ENCODE measurements at places on chromosomes 11 and 22.

DNA sequence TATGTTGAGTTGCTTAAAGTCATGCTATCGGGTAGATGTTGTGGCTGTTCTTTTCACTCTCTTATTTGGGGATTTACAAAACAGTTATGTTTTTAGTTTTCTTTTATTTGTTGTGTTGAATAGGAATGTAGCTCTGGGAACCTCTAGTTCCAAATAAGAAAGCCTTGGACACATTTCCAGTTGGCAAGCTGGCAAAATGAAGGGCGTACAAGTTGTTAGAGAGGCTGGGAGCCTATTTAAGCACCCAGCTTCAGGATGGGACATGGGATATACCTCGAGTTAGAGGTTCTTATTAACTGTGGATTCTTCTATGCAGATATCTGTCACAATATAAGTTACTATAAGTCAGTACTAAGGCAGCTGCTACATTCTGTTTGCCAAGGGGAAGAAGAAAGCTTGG, 22.8 kb downstream of the PPARA start:
- DNase-seq: no peak

- DNase-seq: no peak
Measured at GRCh38 chr11:111777094-111778046, 11.2 kb upstream of the PPP2R1B start.

- DNase-seq: no peak
Measured at GRCh38 chr22:36982136-36982535, 37.1 kb downstream of the TST start.

- DNase-seq: no peak
Measured at GRCh38 chr11:126716456-126717083, 284.0 kb downstream of the KIRREL3 start.

DNA sequence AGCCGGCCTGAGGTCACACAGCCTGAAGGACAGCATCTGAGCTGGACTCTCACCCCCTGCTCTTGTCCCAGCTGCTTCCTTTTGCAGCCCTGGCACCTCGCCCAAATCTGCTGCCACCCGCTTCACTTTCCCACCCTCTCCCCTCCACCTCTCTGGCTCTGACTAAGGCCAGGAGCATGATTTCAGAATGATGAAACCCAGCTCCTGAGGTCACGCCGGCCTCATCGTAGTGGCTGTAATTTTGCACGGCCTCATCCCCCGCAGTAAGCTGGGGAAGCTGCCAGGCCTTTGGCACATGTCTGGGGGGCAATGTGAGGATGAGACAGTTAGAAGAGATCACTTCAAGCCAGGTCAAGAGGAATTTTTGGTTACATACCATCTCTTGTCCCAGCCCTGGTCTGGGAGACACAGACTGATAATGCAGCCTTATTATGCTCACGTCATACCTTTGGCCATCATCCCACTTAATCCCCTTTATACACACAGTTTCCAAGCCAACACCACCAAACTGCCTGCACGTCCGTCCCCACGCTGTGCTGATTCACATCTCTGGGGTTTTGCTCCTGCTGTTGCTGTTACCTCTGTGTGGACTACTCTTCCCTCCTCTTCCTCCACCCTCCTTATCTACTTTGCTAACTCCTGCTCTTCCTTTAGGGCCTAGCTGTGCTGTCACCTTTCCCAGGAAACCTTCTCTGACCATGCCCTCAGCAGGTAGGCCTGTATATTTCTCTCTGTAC, 58.1 kb downstream of the CHRDL2 start:
- DNase-seq: no peak

GRCh38 chr22:39942439-39943230, 17.6 kb upstream of the TMA7B start:
- DNase-seq: no peak

DNA sequence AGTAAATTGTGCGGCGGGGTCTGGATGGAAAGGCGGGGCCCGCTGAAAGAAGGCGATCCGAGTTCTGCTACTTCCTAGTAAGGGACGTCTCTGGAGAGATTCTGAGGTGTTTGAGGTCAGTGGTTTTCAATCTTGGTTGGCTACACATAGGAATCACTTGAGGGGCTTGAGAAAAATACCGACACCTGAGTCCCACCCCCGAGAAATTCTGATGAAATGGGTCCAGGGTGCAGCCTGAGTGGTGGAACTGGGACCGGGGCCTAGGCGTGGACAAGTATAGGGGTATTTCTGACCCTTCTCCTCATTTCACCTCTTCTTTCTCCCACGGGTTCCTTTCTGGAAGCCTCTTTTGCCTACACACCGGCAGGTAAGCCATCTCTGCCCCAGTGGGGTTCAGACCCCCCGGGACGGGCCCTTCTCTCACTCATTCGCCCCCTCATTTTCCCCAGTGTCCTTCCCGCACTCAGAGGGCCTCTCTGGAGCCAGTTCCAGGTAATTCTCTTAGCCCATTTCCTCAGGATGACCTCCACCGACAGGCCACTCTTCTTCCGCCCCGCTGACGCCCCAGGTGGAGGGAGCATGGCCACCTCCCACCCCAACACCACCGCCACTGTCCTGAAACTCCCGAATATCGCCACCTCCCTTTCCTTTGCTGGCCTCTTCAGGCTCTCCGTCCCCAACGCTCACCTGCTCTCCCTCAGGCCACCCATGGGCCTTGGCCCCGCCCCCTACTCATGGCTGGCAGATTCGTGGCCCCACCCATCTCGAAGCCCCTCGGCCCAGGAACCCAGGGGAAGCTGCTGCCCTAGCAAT, 11.8 kb downstream of the ROBO3 start:
- no peak for DNase-seq

DNA sequence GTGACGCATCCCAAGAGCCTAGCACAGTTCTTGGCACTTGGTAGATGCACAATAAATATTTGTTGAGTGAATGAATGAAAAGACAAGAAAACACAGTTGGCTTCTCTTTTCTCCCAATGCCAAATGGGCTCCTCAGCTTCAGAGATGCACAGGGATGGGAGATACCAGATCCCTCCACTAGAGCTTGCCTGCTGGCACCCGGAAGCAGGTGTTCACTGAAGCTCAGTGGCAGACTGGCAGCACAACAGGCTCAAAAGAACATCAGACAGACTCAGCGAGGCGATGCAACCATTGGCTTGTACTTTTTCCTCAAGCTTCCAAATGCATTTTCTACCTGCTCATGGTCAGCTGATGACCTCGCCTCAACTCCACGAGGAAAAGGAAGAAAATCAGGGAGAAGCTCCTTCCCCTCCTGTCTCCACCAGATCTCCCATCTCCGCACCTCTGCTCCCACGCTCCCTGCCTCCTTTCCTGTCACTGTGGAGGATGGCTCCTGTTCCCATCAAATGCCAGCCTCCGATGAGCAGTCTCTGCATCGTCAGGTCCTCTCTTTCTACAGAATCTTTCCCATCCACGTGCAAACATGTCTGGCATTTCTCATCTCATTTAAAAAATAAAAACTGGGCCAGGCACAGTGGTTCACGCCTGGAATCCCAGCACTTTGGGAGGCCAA, 5.8 kb downstream of the RAPSN start:
- no peak for DNase-seq

DNA sequence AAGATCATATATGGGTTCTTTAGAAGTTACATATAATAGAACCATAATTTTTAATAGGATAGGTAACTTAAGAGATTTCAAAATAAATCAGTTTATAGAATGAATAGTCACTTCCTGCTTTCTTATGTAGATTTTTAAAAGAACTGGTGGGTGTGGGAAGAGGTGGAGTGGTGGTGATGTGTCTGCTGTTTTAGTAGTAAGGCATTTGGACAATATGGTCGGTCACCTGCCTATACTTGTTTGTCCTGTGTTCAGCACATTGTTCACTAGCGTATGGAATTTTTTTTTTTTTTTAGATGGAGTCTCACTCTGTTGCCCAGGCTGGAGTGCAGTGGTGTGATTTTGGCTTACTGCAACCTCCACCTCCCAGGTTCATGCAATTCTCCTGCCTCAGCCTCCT, 39.3 kb downstream of the CCDC81 start:
- no peak for DNase-seq

GRCh38 chr11:114302663-114303062, 6.5 kb downstream of the NNMT start:
- DNase-seq: no peak

GRCh38 chr11:20002312-20003216, 157.7 kb downstream of the DBX1 start:
- DNase-seq: no peak

GRCh38 chr11:22189660-22190059, 3.2 kb upstream of the ANO5 start:
- DNase-seq: no peak

DNA sequence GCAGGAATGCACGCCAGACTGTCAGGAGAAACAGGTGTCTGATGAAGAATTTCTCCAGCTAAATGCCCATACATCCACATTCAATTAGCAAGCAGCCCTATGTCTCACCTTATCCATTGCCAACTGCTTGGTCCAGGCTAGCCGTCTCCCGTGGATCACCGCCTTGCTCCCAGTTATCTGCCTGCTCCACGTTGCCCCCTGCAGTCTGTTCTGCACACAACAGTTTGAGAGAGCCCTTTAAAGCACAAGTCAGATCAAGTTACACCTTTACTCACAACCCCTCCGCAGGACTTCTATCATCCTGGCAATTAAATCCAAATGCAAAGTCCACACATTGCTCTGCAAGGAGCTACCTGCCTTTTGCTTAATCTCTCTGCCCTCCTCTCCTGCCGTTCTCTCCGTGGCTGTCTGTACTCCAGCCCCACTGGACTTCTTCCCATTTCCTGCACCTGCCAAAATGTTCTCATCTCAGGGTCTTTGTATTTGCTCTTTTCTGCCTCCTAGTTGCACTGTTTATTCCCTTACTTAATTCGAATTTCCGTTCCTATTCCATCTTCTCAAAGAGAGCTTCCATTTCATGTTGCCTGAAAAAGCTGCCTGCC, 185.3 kb upstream of the LARGE1 start:
- DNase-seq: no peak

DNA sequence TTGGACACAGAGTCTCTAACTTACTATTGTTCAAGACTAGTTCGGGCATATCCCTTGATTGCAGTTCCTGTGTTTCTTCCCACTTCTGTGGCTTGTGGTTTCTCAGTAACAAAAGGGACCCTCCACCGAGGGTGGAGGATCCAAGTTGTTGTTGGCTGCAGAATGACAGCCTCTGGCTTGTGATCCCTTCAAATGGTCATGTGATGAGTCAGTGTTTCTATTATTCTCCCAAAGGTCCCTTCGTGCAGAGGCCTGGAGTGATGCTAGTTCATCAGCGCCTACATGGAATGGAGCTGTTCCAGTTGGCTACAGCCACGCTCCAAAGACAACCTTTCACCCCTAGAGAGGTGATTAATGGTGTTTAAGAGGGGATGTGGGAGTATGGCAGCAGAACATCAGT, 2.6 kb upstream of the VWCE start:
- no peak for DNase-seq

DNA sequence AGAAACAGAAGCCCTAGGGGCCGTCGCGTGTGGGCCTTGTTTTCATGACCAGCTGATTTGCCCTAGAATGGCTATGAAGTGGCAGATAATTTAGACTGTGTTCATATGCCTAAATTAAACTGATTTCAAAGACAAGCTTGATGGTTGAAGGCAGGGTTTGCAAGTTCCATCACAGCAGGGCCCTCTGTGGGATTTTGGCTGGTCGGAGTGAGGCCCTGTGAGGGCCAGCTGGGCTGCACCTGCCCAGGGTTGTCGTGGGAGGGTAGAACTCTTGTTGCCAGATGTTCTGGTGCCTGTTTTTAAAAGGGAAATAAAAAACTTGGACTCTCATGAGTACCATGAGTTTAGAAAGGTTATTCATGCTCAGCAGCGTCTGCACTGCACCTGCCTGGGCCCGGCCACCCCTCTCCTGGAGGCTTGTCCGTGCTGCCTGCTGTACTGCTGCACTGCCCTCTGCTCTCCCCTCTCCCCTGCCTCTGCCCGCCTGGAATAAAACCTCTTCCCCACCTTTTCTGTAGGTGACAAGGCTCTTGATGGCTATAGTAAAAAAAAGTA, 44.1 kb downstream of the AP2A2 start:
- DNase-seq: no peak

DNA sequence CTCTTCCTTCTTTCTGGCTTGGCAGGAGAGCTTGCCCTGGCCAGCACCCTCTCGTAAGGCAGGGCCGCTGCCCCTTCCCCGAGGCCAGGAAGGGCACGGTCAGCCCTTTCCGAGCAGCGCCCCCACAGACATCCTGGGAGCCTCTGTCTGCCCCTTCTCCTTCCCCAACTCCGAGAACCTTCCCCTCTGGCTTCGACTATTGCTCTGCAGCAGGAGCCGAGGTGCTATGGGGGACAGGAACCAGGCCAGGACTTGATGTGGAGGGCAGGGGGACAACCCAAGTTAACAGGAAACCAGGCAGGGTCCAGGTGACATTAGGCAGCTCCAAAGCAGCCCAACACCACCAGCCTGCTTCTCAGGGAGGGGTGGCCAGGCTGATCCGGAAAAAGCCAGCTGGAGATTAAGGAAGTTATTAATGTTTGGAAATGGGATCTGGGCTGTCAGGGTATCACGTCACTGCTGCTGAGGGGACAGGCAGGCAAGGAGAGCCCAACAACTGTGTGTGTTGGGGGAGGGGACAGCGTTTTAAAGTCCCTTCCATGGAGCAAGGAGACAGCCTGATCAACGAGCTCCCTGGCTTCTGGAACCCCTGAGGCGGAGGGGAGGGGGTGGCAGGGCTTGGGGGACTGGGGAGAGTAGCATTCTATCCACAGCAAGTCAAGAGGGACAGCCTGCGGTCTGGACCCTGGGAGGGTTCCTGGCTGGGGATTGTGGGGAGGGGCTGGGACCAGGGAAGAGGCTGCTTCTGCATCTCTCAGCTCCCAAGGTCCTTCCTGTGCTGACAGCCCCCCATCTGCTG, 27.3 kb downstream of the SYT7 start:
- DNase-seq: no peak

DNA sequence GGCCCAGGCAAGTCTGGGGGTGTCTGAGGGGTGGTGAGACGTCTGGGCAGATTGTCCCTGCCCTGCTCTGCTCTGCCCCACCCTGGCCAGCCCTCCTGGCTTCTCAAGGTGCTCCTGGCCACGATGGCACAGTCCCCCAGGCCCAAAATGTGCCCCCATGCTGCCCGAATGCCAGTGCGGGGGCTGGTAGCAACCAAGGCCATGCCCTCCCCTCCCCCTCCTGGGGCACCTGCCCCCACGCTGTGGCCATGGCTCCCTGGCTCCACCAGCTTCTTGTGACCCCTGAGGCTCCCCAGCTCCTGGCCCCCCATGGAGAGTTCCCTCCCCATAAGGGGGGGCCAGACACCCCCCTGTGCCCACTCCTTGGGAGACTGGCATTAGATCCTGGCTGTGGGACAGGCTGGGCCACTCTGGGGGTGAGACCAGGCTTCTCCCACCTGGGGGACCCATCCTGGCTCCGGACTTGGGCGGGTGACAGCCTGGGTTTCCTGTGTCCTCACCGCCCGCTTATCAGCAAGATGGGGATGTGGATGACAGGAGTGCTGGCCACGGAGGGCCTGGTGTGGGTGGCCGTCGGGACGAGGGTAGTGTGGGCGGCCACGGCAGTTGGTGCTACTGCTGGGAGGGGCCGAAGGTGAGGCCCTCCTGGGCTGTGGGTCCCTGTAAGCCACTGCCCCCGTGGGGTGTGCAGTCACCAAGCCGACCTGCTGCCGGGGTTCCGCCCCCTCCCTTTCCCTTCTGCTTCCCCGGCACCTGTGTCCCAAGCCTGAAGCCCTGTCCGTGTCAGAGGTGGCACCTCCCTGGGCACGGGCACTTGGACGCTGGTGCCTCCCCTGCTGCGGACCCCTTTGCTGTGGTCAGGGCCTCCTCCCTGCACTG, 15.9 kb upstream of the MUC6 start:
- DNase-seq: no peak

- DNase-seq: no peak
Measured at GRCh38 chr11:36273110-36273509, 16.1 kb downstream of the COMMD9 start.

Measured in activated T-cell treated with anti-CD3 and anti-CD28 coated beads, Interleukin-2, amount 50 U/mL, for 1 hour (primary cell).